ENCODE measurements at places on chromosomes 11 and 22.

- DNase-seq: no peak
Observed at GRCh38 chr11:47973173-47973572, 7.2 kb upstream of the PTPRJ start.

DNA sequence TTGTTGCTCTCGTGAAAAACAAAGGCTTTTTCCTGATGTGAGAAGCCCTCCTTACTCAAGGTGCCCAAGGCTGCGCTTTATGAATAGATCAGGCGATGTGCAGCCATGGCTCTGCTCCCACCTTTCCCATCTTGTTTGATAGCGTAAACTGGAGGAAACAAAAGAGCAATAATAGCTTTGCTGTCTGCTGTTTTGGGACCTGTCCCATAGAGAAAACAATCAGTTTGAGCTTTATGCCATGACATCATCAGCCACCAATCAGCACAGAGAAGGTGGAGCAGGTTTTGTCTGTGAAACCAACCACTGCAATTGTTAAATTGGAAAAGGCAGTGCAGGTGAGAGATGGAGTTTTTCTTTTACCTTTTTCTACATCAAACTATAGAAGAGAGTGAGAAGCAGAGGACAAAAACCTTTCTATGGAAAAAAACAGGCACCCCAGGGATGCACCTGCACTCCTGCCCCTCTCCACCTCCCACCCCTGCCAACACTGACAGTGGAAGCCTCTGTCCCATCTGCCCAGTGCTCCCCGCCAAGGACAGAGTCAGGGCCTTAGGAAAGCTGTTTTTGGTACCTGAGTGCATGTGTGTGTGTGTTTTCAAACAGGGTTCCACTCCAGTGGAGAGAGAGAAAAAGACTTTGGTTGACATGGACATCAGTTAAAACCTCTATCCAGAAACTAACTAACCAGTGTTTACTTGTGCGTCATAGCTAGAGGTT lies 80.7 kb downstream of the MICAL3 start:
- DNase-seq: no peak

GRCh38 chr22:47372596-47373385 lies 610.3 kb downstream of the TBC1D22A start:
- DNase-seq: no peak

- no peak for DNase-seq
Observed at GRCh38 chr11:132910011-132910760, 622.1 kb downstream of the OPCML start.

- no peak for DNase-seq
Observed at GRCh38 chr11:64619196-64619595, 28.2 kb downstream of the SLC22A12 start.

GRCh38 chr11:122234257-122234656 lies 118.2 kb upstream of the BLID start:
- DNase-seq: no peak

DNA sequence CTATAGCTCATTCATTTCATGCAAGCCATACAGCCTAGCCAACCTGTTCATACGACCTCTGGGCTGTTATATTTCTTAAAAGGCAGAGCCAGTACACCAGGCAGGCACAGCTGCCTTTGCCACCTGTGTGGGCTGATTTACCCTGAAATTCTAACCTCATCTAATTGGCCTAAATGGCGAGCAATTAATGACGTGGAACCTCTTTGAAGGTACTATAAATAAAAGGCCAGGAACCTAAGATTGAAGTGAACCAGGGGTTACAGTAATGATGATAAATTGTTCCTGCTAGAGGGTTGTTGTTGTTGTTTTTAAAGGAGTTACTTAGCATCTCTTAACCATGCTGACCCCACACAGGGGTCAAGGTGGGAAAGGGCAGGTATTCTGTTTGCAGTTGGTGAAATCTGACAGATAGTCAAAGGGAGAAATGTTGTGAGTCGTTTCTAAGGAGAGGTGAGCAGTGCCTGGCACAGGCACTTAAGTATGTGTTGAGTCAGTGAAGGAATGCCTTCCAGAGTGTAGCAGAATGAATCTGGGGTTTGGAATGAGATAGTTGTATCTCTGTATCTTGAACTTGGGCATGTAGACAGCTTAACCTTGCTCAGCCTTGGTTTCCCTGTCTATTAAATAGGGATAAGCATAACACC lies 213.5 kb upstream of the NAV2 start:
- peak; percentile 69 for DNase-seq

- no peak for DNase-seq
Observed at GRCh38 chr22:35479985-35480550, 60.6 kb upstream of the RASD2 start.

DNA sequence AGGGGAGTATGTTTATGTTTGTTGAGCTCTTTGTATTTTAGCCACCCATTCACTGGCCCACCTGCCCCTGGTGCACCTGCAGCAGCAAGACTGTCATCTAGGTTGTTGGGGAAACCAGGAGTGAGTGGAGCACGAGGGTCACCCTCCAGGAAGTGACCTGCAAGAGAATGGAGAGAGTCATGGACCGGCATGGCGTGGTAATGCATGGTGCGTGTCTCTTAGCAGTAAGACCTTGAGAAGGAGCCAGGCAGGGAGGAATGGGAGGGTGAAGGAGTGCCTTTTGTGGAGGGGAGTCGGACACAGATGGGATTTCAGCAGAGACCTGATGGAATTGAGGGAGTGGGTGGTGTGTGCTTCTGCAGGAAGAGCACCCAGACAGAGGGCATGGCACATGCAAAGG lies 37.9 kb downstream of the KCNQ1 start:
- DNase-seq: no peak

GRCh38 chr11:103031834-103032233 lies 60.1 kb downstream of the DCUN1D5 start:
- DNase-seq: no peak

GRCh38 chr11:206526-207207 lies 532 bp downstream of the BET1L start:
- DNase-seq: no peak

DNA sequence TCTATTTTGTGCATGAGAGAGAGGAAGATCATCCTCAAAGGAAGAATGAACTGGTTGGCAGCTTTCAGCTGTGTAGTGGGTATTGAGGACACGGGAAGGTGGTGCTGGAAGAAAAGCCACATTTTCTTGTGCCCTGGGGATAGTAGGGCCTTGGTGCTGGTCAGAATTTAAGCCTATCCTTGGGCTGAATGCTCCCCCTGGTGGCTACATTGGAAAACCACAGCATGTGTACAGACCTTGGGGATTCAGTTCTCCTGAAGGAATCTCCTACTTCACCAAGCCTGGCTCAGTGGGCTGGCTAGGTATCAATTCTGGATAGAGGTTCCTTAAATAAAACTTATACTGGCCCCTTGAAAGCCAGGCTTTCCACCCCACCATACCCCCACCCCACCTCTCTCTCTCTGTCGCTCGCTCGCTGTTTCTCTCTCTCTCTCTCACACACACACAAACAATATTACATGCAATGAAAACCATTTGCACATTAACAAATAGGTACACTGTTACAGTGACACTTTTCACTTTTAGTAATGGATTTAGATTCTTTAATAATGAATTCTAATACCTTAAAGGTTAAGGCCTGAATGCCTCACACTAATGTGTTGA lies 2.8 kb upstream of the OR51M1 start:
- peak; percentile 52 for DNase-seq

DNA sequence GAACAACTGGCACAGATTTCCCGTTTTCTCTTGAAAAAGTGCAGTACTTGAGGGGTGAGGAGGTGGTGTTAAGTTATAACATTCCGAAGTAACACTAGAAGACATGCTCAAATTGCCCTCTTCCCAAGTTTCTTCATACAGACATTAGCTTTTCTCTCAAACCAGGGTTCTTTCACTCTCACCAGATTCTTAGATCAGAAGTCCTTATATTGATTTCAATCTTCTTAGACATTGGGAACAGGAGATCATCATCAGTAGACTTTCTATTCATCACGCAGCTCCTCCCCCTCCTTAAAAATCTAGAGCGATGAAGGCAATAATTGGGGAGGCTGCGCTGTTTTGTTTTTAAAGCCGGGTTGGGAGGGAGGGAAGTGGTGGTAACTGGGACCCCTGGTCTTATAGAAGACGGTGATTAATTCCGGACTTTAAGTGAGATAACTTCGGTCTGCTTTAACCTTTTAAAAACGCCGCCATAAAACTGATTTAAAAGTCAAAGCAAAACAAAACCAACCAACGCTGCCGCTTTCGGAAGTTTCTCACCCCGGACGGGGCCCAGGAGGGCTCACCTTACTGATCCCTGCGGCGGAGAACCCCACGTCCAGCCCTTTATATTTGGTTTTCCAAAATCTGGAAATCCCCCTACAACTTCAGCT lies 665 bp downstream of the USP28 start:
- peak; percentile 47 for DNase-seq

GRCh38 chr22:50032941-50033601 lies 20.5 kb upstream of the IL17REL start:
- DNase-seq: no peak
